Erythroblast (primary cell): ENCODE measurements at places on chromosomes 5 and 9.
A peak's percentile ranks its signal among the peaks of the same experiment; 100 is the strongest.

DNA sequence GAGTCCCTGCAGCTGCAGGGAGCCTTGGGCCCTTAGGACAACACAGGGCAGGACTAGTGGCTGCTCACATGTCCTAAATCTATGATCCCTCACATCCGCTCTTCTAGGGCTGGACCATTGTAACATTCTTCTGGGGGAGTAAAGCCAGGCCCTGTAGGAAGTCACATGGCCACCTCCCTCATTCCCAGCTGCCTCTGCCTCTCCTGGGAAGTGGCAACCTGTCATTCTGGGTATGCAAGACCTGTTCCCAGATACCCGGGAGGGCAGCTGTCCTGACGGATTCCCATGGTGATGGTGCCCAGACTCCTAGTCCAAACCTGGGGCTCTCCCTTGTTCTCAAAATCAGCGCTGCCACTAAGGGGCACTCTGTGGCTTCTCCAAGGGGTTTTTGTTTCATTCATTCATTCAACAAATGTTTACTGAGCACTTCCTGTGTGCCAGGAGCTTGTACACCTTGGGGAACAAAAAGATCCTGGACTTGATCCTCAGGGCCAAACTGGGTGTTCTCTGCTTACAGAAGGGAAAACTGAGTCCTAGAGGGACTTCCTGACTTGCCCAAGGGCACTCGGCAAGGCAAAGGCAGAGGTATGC is 85.6 kb downstream of the PSD2 start:
- DNase-seq: no peak

- no peak for DNase-seq
Measured at GRCh38 chr5:98296426-98296825, 477.0 kb upstream of the RGMB start.

- no peak for DNase-seq
Measured at GRCh38 chr9:106704056-106704615, 158.8 kb upstream of the ZNF462 start.

- no peak for DNase-seq
Measured at GRCh38 chr5:166961913-166962312, 1329.5 kb upstream of the WWC1 start.

- no peak for DNase-seq
Measured at GRCh38 chr9:6552498-6553121, 92.9 kb downstream of the GLDC start.

DNA sequence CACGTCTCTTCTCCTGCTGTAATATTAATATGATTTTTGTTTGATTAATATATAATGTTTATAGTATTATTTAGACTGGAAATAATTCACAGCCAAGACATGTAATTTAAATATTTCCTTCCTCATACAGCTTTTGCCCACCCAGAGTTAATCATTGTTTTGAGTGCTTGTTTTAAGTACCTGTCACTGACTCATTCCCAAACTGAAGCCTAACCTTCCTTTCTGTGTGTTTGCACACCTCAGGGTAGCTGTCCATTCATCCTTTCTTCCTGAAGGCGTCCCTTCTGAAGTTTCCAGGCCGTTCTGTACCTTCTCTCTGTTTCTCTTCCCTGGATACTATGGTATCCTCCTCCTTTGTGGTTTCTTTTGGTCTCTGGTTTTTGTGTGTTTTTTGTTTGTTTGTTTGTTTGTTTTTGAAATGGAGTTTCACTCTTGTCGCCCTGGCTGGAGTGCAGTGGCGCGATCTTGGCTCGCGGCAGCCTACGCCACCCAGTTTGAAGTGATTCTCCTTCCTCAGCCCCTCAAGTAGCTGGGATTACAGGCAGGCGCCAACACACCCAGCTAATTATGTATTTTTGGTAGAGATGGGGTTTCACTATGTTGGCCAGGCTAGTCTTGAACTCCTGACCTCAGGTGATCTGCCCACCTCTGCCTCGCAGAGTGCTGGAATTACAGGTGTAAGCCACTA is 312.4 kb downstream of the DOCK8 start:
- DNase-seq: no peak

DNA sequence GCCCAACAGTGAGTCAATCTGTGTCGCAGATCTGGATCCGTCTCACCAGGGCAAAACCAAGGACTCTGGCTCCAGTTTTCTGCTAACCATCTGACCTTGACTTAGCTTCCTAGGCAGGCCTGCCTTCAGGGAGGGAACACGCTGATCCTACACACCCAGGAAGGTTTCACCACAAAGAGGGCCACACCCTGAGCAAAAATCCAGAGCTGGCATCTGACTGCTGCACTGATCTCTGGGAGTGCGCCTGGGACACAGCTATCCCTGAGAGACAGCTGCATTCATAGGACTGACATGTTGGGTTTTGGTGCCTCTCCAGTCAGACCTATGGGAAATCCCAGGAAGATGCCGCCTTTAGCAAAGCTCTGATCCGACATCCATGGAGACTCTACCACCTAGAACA is 47.5 kb downstream of the CDK5RAP2 start:
- DNase-seq: no peak

GRCh38 chr5:135826221-135826525 is 8.3 kb upstream of the SLC25A48 start:
- DNase-seq: no peak

GRCh38 chr5:138226910-138227309 is 13.8 kb upstream of the CDC23 start:
- DNase-seq: no peak

DNA sequence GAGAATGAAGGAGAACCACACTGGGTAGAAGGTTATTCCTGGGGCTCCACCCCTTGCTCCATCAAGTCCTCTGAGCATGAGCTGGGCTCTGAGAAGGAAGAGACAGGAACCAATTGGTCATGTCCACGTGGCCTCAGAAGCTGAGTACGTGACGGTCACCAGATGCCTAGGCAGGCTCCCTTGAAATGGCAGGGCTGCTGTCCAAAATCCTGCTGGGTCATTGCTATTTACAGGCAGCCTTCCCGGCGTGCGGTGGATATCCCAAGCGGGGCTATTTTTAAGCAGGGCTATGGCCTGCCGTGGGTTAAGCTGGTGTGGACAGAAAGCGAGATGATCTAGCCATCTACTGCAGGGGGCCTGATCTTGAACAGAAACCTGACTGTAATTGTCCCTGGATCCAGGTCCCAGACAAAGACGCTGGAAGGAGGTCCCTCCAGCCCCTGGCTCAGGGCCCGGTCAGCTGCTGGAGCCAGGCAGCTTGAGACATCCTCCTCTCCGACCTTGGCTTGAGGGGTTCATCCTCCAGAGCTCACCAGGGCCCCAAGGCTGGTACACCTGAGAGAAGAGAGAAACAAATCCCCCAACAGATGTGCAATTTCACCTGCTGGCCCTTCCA is 550 bp upstream of the CKMT2 start:
- DNase-seq: no peak

DNA sequence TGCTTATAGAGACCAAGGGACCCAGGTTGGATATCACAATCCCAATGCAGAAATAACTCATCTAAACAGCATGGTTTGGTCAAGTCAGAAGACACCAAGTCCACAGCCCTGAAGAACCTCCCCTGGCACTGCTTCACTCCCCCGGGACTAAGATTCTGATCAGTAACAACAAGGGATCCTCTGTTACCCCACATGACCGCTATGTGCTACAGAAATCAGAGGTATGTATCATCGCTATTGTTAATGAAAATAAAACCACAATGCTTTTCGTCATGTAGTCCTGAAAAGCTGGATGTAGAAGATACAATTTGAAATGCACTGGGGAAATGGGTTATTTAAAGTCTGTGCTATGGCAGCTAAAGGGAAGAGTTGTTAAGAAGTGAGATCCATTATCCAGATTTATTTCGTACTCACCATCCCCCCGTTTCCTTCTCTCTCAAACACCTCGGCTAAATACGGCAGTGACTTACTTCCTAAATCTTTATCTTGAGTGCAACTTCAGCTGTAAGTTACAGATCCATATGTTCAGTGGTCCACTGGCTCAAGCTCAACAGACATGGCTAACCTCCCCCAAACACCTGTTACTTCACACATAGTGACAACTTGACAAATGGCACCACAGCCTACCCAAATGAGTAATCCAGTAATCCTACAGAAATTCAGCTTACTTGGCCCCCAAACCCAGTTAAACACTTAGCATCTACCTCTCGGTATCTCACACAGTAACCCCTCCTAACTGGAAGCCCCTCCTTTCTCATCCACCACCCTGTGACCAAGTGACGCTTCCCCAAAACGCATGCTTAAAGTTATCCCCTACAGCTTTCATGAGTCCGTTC is 129.2 kb downstream of the MYO10 start:
- no peak for DNase-seq

DNA sequence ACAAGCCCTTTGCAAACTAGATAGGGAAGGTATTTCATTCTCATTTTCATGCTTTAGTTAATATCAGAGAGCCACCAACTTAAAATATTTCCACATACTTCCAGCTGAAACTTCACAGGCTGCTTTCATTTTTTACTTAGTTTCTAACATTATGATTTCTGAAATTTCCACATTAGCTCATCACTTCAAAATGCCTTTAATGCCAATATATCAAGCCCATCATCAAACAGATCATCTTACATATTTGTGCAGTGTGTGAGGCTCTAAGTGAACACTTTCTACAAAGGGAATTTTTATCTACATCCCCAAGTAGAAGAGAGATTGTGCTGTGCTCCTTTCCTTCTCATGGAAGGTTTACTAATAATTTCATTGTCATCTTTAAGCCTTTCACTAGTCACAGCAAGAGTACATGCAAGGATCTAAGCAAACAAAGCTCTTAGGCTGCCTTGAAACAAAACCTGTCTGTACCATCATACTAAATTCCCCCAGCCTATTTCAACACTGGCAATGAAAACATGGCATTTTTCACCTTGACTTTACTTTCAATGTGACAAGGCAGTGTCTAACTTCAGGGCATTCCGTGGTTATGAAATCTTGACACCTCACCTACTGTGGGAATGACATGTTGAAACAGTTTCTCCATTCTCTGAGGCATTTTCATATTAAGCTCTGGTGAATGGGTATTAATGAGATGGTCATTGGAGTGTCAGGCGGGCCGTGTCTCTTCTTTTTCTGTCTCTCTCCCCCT is 45.4 kb downstream of the PPP2R2B start:
- DNase-seq: no peak

- DNase-seq: peak; percentile 7
Measured at GRCh38 chr9:2066312-2067273, 51.4 kb downstream of the SMARCA2 start.

GRCh38 chr5:137997726-137998213 is 35.1 kb downstream of the FAM13B start:
- no peak for DNase-seq

- peak; percentile 81 for DNase-seq
Measured at GRCh38 chr5:79025054-79025472, 40.0 kb upstream of the ARSB start.

DNA sequence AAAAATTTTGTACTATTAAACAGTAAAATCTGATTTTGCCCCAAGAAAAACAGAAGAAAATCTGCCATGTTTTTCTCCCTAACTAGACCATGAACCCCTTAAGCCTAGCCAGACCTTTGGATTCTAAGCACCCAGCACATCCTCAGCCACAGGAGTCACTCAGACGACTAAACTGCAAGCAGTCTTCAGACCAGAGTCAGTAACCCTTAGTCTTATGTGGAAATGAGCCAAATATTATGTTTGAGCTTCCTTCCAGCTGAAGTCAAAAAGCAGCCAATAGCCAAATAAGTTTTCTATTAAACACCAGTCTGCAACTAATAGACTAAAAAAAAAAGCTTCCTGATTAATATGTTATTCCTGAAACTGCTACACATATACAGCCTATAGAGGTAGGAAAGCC is 47.4 kb downstream of the GOLPH3 start:
- no peak for DNase-seq

GRCh38 chr9:125240649-125240999 is 519 bp downstream of the HSPA5 start:
- DNase-seq: peak; percentile 84

- DNase-seq: peak; percentile 92
Measured at GRCh38 chr5:62538017-62538942, 40.3 kb upstream of the LRRC70 start.

DNA sequence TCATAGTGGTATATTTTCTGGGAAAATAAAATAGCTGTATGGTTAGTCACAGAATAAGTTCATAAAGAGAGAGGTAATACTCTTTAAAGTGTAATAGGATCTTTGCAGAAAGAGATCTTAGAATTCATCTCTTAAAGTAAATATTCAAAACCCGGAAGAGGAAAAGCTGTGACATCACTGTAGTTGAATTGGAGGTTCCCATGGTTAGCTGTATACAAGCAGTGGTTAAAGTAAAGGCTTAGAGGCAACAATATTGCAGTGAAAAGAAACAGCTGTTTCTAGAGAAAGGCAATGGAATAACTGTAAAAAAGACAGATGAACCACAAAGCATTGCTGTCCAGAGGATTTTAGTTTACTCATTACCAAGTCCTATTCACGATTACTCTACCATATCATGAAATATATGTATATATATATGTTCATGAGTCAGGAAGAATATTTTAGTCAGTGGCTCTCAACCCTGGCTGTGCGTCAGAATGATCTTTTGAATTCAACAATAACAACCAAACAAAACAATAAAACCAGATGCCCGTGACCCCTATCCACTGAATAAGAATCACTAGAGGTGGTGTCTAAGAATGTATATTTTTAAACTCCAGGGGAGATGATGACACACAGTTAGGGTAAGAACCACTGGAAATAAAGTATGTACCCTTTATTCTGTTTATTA is 4.7 kb downstream of the ERCC6L2 start:
- no peak for DNase-seq

GRCh38 chr9:108033976-108034964 is 544.7 kb upstream of the KLF4 start:
- DNase-seq: no peak

DNA sequence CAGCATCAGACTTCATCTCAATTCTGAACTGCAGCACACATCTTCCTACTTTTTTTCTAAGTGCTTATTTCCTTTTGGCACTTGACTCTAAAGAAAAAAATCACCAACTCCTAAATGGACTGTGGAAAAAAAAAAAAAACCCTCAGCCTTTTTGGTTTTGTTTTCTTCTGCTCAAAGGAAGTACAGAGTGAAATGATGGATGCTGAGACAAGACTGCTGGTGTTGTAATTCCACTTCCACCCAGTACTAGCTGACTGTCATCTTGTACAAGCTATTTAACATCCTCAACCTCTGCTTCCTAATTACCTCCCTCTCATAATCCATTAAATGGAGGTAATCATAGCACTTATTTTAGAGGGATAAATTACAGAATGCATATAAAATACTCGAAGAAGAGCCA is 171.5 kb upstream of the GNA14 start:
- DNase-seq: peak; percentile 40

DNA sequence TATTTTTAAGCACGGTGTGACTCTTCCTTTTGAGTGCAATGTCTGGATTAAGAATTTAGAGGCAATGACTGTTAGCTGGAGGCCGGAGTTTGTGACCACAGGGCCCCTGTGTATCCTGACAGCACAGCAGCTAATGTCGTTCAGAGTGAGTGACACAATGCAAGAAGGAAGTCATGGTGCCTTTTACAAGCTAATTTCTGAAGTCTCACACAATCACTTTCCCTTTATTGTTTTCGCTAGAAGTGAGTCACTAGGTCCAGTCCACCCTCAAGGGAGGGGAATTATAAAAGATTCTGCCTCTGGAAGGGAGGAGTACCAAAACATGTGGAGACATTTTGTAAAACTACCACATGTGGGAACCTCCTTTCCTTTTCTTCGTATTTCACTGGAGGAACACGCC is 185.5 kb upstream of the FGF10 start:
- no peak for DNase-seq
